ENCODE measurements at places on chromosomes 6 and 20. TPM values are rescaled to one million over a fixed set of nuclear protein-coding genes. Genes with fewer than 3 reads are reported as not detected.

DNA sequence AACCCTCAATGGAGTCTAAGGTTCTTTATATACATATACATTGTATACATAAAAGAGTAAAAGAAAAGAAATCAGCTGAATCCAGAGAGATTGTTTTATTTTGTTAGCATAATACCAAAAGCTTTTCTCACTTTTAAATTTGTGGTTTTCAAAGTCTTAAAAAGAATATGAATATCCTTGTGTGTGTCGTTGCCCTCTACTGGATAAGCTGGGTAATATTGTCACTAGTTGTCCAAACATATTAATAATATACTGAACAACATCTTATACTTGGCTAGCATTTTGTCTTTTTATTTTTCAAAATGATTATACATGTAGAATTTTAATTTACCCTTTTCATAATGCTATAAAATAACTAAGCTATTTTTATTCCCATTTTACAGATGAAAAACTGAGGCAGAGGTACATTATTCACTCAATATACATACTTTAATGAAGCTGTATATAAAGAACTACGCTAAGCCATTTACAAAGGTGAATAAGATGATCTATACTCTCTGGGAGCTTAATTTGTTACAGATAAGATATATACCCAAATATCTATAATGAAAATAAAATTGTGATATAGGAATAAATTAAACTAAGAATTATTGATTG is 531.7 kb downstream of the TFAP2B start:
- DNase-seq, result no peak

DNA sequence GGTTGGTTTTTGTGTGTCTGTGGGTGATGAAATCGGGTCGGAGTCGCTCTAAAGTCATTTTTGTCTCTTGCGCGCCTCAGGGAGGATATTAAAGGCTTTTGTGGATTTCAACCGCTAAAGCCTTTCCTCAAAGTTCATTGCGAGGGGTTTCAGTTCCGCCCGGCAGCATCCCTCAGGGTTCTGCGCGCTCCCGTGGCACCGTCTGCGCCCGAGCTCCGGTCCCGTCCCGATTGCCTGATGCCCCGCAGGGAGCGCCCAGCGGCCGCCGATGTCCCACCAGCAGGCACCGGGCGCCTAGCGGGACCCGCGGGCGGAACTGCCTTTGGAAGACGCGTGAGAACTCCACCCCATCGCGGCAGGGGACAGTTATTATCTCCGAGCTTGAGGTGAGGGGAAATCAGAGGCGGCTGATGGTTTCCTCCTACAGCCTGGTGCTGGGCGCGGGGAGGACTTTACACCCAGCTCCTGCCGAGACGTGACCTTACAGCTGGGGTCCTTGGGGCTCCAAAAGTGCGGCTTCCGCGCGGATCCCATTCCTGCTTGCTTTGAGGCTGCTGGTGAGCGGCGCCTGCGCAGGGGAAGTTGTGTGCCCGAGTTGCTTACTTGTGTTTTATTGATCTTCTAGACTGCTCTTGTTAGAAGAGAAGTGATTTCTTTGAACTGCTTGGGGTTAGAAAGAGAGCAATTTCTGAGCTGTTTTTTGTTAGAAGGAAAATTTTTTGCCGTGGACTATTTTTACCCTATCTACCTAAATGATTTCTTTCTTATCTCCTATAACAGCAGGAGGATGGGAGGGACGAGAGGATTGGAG is 27.1 kb downstream of the ULBP1 start:
- DNase-seq, result no peak

DNA sequence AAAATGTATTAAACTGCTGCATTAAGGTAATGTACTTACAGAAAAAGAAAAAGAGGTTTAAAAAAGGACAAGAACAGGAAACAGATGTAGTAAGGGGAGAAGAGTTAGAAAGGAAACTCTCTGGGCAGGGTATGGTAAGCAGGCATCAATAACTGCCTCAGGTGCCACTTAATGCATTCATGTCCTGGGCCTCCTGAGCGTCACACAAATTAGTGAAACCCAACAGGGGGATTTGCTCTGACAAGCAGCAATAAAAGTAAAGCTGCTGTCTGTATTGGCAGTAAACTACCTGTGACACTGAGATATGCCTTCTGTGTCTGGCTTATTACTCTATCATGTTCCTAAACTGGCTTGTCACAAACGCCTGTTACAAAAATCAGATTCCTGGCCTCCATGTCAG is 1.5 kb upstream of the EFHC1 start:
- DNase-seq, result no peak

Gene C6orf52
- 1.7 TPM for total RNA-seq

GRCh38 chr6:85405175-85405852 is 44.6 kb upstream of the NT5E start:
- no peak for DNase-seq

GRCh38 chr20:13268953-13269352 is 47.9 kb downstream of the ISM1 start:
- no peak for DNase-seq

- no peak for DNase-seq
Observed at GRCh38 chr20:53503517-53503919, 90.1 kb downstream of the ZNF217 start.

Gene SLC17A2
- not detected for total RNA-seq

Gene SLC26A8
- total RNA-seq, result 0.13 TPM

- no peak for DNase-seq
Observed at GRCh38 chr6:104788400-104788799, 71.3 kb downstream of the HACE1 start.

DNA sequence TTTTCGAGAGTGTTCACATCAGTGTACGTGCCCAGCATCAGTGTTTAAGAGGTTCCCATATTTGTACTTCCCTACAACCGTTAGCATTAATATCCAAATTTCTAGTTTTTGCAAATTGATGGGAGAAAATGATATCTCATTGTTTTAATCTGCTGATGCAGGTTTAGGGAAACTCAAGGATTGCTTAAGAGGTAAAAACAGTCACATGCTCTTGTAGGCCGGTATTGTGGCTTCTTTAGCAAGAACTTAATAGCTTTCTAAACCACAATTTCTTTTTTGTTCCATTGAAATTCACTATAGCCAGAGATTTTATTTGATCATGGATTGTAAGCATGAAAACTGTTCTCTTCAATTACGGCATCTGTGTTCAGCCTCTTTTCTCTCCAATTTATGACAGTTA is 29.5 kb downstream of the BEND6 start:
- DNase-seq, result no peak

Gene MEI4
- total RNA-seq, result not detected

GRCh38 chr6:71338540-71339316 is 50.1 kb downstream of the OGFRL1 start:
- no peak for DNase-seq

DNA sequence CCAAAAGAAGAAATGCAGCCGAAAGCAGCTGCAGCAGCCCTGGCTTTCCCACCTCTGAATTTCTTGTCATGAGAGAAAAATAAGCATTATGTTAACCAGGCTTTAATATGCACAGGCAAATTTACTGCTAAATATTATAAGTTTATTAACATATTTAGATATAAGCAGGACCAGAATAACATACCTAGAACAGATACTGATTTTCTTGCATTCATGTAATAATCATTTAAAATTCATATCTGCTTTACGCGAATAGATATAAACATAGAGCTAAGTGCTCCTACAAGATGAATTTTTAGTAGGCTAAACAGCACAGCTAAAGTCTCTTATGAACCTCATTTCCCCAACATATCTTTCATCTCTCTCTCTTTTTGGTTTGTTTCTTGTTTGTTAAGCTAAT is 14.7 kb downstream of the CD93 start:
- DNase-seq, result no peak

Gene TGM3
- not detected for total RNA-seq

DNA sequence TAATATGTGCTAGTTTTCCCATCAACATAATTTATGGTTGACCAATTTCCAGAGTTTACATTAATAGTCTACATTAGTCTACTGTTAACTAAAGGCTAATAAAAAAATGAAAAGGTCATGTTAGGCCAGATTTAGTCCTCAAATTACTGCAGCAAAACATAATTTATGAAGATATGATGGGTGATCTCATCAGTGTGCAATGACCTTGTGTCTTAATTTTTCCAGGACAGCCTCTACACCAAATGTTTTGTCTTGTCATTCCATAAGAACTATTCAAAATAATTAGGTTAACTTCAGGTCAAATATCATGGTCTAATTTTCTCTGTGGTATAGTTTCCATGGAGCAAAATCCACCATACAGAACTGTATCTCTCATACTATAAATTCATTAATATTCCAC is 234.2 kb downstream of the COL12A1 start:
- no peak for DNase-seq
